ENCODE measurements at places on chromosomes 1 and 21.

GRCh38 chr1:33685256-33685655 lies 178.6 kb upstream of the HMGB4 start:
- peak; percentile 16 for DNase-seq

DNA sequence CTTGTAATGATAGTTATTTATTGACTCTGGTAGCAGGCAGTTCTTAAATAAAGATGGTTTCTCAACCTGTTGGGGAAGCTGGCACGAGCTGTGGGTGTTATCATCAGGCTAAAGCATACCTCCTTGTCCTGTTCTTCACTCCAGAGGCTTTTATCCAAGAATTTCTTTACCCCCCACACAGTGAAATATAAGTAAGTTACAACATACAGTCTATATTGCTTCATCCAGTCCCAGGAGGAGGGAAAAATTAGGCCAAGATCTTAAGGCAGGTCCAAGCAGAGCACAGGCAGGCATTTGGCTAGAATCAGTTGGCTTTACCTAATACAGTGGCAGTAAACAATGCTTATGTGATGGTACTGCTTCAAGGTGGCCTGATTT lies 6.3 kb downstream of the TMEM81 start:
- DNase-seq, result no peak

GRCh38 chr1:181632492-181632891 lies 149.2 kb downstream of the CACNA1E start:
- DNase-seq, result no peak

DNA sequence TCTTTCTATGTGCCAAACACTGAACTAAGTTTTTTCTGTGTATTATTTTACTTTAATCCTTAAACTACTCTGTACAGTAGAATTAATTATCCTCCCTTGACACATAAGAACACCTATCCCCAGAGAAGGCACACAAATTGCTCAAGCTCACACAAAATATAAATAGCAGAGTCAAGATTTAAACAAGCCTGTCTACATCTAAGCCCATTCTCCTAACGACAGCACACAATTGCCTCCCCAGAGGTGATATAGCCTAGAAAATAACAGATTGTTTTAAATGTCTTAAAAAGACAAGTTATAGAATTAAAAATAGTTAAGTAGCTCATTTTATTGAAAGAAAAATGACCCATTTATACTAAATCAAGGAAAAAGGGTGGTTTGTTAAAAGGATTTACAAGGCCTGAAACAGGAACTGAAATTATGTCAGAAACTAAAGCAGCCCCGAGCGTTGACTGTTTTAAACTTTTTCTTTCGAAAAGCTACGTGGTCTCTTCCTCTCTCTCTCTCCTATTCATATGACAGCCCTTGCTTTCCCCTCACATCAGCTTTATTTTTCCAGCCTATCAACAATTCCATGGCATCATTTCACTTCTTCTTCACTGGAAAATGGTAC lies 30.5 kb downstream of the TNFSF18 start:
- DNase-seq, result no peak

DNA sequence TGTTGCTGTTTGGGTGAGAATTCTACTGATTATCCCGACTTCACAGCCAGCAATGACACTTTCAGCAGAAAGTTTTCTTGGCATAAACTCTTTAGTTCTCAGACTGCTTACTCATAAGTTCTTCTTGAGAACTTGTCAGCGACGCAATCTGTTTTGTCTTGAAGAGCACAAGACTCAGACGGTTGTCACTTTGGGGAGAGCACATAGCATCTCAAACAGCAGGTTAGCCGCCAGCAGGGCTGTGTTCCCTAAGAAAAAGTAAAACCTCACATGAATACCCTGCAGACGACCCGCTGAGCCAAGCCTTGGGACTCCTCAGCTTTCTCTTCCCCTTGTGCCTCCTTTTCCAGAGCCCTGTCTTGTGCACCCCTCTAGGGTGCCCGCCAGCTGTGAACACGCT lies 11.4 kb downstream of the AGMAT start:
- no peak for DNase-seq

DNA sequence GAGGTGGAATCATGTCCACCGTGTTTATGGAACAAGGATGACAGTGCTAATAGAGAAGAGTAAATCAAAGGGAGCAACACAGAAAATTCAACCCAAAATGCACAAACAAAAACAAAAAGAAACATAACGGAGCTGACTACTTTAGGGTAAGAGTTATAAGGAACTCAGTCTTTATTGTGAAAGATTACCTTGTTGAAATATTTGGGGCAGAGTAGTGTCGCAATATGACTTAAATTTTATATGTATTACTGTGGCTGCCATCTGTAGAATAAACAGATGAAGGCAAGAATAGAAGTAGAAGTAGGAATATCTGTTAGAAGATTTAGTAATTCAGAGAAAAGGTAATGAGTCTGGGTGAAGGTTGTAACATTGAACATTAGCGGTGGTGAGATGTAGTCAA lies 913.9 kb downstream of the BRINP3 start:
- no peak for DNase-seq

- no peak for DNase-seq
These were observed 72.1 kb downstream of the GREM2 start for GRCh38 chr1:240539769-240540414.

DNA sequence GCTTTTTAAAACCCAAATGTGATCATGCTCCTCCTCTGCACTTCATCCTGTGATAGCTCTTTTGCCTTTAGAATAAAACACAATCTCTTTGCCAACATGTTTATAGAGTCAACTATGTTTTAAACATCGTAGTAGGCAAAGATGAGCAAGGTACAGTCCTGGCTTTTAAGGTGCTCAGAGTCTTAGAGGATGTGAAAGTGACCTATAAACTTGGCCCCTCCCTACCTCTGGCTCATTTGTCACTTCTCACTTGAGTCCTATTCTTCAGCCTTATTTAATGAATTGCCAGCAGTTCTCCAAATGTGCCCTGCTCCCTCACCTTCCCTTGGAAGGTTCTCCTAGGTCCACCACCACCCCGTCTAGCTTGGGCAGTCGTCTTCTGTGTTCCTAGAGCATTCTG lies 617.0 kb upstream of the NR5A2 start:
- no peak for DNase-seq

DNA sequence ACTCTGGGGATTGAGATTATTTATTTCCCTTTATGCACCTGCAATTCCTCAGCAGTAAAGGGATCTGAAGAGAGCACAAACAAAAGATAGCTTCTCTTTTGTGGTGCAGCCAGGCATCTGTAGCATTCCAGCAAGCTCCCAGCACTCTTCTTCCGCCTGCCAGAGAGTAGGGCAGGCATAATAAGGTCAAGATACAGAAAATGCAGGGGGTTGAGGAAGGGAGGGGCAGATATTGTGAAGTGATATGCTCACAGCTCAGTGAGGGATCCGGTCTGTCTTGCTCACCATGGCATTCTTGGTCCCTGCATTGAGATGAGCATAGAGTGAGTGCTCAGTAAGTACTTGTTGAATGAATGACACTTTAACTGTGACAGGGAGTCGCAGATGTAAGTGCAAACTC lies 23.9 kb downstream of the FASLG start:
- no peak for DNase-seq

DNA sequence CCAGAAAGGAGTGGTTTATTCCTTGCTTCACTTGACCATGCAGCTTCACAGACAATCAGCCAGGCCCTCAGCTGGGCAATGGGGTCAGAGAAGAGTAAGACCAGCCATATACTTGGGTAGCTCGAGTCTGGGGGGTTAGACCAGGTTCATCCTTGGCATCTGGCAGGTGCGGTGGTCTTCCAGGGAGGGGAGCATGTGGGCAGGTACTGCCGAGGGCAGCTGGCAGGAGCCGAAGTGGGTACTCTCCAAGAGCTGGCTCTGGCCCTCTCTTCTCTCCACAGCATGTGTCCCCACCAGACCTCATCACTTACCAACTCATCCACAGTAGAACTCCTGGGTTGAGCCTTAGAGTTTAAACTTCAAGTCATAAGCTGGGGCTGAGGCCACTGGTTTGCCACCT lies 156.8 kb downstream of the FOXD2 start:
- no peak for DNase-seq

DNA sequence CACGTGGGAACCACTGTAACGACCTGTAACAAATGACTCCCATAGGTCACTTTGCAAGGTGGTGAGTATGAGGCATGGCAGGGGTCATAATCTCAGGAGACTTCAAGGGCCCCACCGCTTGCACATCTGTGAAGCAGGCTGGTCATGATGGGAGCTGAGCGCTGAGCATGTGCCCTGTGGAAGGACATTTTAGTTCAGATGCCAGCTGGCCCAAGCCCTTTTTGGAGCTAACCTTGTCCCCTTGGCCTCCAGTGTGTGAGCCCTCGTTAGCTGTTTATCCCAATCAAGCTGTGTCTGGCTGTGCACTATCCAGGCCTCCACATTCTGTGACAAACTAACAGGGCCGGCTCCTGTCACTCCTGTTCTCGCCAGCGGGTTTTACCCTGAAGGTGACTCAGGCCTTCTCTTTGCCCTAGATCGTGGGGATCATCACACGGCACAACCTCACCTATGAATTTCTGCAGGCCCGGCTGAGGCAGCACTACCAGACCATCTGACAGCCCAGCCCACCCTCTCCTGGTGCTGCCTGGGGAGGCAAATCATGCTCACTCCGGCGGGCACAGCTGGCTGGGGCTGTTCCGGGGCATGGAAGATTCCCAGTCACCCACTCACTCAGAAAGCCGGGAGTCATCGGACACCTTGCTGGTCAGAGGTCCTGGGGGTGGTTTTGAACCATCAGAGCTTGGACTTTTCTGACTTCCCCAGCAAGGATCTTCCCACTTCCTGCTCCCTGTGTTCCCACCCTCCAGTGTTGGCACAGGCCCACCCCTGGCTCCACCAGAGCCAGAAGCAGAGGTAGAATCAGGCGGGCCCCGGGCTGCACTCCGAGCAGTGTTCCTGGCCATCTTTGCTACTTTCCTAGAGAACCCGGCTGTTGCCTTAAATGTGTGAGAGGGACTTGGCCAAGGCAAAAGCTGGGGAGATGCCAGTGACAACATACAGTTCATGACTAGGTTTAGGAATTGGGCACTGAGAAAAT lies 7.6 kb downstream of the NPPA start:
- no peak for DNase-seq

DNA sequence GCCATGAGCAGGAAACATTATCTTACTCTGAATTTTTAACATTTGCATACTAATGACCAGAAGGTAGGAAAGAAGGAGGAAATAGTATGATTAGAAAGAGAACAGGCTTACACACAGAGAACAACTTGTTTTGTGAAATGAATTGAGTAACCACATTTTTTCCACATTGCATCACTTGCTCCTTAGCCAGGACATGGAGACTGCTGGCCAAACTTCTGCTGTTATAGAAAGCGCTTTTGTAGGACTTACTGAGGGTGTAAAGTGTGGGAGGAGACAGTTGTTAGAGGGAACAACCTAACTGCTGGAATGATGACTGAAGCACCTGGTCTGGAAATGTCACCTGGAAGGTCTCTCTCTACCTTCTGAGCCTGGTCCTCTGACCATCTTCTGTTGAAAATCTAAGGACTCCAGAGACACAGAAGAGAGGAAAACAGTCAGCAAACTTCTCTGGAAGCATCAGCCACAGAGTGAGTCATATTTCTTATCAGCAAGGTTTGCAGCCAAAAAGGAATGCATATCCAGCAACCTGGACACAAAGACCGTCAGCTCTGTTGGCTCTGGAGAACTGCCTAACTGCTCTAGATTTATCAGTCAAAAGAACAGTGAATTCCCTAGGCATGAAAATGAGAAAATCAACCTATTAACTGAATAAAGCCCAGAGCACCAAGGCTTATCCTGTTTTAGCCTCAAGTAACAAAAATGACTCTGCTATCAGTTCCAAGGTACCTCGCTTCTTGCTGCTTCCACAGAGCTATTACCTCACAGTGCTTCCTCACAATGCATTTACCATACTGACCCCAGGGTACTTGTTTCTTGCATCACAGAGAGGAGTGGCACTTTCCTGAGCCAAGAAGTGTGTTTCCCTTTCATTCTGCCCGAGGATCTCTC lies 88.0 kb upstream of the SLFNL1 start:
- DNase-seq, result peak; percentile 84

- no peak for DNase-seq
These were observed 382.1 kb upstream of the B3GALT2 start for GRCh38 chr1:193568512-193568911.

DNA sequence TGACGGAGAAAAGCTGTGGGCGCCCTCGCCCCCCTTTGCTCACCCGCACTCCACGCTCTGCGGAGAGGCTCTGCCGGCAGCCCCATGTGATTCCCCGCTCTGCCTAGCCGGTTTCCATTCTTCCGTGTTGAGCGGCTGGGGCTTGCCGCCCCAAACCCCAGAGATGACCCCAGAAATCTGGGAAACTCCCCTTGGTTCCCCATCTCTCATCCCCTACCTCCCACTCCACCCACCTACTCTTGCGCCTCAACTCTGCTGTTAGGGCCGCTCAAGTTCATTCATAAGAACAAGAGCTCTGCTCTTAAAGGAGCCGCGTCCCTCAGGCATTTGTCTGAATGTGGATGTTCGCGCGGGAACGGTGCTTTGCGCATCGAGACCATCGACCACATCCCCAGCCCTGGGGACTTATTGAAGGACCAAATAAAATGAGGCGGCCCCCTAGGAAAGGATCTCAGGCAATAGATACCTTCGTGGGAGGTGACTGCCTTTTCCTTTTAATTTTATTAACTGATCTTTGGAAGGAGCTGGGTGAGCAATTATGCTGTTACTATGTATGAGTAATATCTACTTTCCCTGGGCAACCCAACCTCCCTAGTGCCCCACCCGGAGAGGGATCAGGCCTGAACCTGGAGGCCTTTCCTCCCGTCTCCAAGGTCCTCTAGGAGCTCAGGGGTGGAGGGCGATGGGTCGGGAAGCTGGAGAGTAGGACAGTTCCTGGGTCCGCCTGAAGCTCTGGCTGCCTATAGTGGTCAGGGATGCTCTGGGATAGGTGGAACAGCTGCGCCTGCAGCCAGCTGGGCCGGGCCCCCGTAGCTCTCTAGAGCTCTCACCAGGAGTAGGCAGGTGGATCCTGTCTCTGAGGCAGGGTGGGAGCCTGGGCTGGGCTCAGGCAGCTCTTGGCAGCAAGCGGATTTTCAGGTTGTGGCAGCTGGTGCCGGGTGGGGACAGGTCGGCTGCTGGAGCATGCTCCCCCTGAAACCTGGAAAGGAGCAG lies 898 bp downstream of the MFSD2A start:
- DNase-seq, result no peak

DNA sequence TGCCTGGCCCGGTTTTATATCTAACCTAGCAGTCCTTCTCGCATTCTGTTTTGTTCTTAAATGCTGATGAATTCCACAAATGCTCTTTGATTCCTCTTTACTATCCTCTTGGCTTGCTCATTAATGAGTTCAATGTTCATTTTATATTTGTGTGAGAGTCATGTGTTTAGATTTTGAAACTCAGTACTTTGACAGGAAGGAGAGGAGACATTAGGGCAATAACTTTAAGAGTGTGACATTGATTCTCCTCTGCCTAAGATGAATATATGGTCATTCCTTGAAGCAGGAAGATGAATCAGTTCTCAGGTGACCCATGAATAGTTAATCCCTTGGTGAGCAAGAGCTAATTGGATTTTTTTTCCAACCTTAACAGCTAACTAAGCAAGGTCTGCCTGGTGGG lies 84.1 kb downstream of the MRPS6 start:
- no peak for DNase-seq
